ENCODE measurements at places on chromosomes 12 and 14.

DNA sequence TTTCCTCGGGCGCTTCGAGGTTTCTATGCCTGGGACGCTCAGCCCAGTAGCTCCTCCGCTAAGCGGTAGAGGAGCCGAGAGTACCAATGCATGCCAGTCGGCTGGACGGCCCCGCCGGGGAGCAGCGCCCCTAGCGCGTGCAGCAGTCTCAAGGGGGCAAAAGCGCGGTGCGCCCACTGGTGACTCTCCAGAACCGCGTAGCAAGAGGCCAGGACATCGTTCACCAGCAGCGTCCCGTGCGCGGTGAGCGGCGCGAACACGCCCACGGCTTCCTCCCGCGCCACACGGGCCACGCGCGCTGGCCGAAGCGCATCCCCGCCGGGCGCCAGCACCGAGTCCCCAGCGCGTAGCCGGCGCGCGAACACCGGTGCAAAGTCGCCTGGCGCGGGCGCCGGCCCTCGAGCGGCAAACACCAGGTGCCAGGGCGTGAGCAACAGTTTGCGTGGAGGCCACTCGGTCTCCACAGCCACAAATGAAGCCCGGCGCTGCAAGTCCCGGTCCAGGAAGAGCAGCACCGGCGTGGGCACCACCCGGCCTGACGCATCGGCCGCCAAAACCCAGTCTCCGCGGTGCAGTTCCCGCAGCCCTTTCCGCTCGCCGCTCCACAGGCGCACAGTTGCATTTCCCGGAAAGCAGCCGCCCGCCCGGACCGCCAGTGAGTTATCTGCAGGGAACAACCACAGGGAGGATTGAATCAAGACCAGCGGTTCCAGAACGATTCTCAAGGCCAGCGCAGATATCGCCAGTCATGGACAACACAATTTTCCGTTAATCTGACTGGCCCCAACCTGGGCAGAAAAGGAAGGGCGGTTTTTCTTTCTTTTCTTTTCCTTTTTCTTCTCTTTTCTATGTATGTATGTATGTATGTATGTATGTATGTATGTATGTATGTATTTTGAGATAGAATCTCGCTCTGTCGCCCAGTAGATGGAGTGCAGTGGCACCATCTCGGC, 4.5 kb downstream of the DHH start:
- H3K4me1 ChIP-seq = peaks cover 47% of the 10 kb centered on the region
- no peak for DNase-seq
- H3K27me3 ChIP-seq = peaks cover 49% of the 10 kb centered on the region
- peaks cover 2% of the 10 kb centered on the region for H3K36me3 ChIP-seq
- H3K27ac ChIP-seq = no peak overlapping the region
- H3K4me3 ChIP-seq = peak overlapping the region; percentile 91

DNA sequence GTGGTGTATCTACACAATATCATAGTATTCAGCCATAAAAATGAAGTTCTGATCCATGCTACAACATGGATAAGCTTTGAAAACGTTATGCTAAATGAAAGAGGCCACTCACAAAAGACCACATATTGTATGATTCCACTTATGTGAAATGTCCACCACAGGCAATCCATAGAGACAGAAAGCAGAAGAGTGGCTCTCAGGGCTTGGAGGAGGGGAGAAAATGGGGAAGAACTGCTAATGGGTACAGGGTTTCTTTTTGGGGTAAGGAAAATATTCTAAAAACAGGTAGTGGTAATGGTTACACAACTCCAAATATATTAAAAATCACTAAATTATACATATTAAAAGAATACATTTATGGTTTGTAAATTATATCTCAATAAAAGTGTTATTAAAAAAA, 16.5 kb downstream of the SCNN1A start:
- DNase-seq = no peak
- no peak overlapping the region for H3K27ac ChIP-seq
- peaks cover 4% of the 10 kb centered on the region for H3K36me3 ChIP-seq
- peaks cover 26% of the 10 kb centered on the region for H3K4me1 ChIP-seq
- peaks cover 21% of the 10 kb centered on the region for H3K27me3 ChIP-seq
- H3K4me3 ChIP-seq = no peak overlapping the region

DNA sequence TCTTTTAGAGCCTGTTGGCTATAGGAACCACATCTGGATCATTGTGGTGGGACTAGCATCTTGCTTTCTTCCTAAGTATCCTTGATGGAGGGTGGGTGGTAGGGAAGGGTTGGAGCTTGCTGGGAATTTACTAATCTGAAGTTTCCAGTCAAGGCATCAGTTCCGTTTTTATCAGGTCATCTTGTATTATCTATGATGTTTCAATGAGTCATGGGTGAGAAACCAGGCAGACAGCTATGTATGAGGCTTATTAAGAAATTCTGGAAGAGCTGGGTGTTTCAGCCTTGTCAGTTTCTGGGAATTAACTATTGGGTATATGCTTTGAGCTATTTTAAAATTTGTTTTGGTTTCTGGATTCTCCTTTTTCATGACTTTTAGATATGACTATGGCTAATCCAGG, 11.3 kb downstream of the TSFM start:
- H3K27me3 ChIP-seq = no peaks in the 10 kb centered on the region
- no peak overlapping the region for H3K27ac ChIP-seq
- peaks cover 9% of the 10 kb centered on the region for H3K4me1 ChIP-seq
- no peak overlapping the region for H3K4me3 ChIP-seq
- no peak for DNase-seq

DNA sequence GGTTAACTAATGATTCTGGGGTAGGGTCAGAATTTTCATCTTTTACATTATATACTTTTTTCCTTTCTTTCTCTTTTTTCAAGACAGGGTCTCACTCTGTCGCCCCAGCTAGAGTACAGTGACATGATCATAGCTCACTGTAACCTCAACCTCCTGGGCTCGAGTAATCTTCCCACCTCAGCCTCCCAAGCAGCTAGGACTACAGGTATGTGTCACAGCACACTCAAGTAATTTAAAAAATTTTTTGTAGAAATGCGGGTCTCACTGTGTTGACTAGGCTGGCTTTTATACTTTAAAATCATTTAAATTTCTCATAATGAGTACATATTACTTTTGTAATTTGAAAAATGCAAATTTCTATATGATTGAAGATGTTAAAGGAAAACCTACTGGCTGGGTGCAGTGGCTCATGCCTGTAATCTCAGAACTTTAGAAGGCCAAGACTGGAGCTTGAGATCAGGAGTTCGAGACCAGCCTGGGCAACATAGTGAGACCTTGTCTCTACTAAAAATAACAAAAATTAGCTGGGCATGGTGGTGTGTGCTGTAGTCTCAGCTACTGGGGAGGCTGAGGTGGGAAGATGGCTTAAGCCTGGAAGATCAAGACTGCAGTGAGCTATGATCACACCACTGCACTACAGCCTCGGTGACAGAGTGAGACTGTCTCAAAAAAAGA, 25.7 kb downstream of the R3HDM2 start:
- H3K4me3 ChIP-seq = no peak overlapping the region
- no peaks in the 10 kb centered on the region for H3K27me3 ChIP-seq
- H3K27ac ChIP-seq = peak overlapping the region; percentile 74
- no peaks in the 10 kb centered on the region for H3K36me3 ChIP-seq
- DNase-seq = no peak

- H3K4me3 ChIP-seq = no peak overlapping the region
- DNase-seq = no peak
- peaks cover 13% of the 10 kb centered on the region for H3K36me3 ChIP-seq
- peaks cover 4% of the 10 kb centered on the region for H3K4me1 ChIP-seq
- no peaks in the 10 kb centered on the region for H3K27me3 ChIP-seq
These were observed 186.4 kb downstream of the ITPR2 start for GRCh38 chr12:26646571-26646970.

DNA sequence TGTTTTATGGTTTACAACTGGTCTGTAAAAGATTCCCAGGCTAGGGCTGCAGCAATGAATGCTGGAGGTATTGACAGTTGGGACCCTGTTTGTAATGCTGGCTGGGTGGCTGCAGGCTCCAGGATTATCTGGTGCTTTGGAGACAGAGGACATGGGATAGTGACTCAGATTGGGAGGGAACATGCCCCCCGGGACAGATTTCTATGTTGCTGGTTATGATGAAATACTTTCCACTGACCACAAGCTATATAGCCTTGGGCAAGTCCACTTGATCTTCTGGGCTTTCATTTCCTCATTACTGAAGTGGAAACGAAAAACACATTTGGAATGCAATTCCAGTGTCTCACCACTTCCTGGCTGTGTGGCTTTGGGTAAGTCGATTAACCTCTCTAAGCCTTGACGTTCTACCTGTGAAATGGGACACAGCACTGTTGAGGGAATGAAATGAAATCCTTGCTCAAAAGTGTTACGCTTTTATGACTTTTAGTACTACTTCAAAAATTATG, 6.3 kb upstream of the TPCN1 start:
- no peak overlapping the region for H3K27ac ChIP-seq
- no peak overlapping the region for H3K4me3 ChIP-seq
- no peaks in the 10 kb centered on the region for H3K27me3 ChIP-seq
- DNase-seq = no peak
- no peaks in the 10 kb centered on the region for H3K36me3 ChIP-seq

- no peak for DNase-seq
- H3K36me3 ChIP-seq = no peaks in the 10 kb centered on the region
- H3K27ac ChIP-seq = no peak overlapping the region
- no peak overlapping the region for H3K4me3 ChIP-seq
- H3K27me3 ChIP-seq = peaks cover 6% of the 10 kb centered on the region
- H3K4me1 ChIP-seq = no peaks in the 10 kb centered on the region
These were observed 196.9 kb downstream of the KITLG start for GRCh38 chr12:88383405-88383804.

DNA sequence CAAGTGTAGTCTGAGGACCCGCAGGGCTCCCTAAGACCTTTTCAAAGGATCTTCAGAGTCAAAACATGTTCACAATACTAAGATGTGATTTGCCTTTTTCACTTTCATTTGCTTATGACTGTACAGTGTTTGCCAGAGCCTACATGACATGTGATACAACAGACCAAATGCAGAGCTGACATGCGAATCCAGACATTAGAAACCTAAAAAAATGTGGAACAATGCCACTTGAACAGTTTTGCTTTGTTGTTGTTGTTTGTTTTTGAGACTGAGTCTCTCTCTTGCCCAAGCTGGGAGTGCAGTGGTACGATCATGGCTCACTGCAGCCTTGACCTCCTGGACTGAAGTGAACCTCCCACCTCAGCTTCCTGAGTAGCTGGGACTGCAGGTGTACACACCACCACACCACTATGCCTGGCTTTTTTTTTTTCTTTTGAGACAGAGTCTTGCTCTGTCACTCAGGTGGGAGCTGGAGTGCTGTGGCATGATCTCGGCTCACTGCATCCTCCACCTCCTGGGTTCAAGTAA, 5.3 kb upstream of the RAB35 start:
- H3K4me3 ChIP-seq = no peak overlapping the region
- H3K27me3 ChIP-seq = no peaks in the 10 kb centered on the region
- peaks cover 54% of the 10 kb centered on the region for H3K4me1 ChIP-seq
- no peaks in the 10 kb centered on the region for H3K36me3 ChIP-seq
- H3K27ac ChIP-seq = peak overlapping the region; percentile 92

GRCh38 chr12:113862590-113863454, 103.3 kb downstream of the RBM19 start:
- H3K27ac ChIP-seq = no peak overlapping the region
- no peak overlapping the region for H3K4me3 ChIP-seq
- H3K27me3 ChIP-seq = no peaks in the 10 kb centered on the region
- H3K4me1 ChIP-seq = peaks cover 11% of the 10 kb centered on the region

- H3K27me3 ChIP-seq = peaks cover 18% of the 10 kb centered on the region
- no peak for DNase-seq
- no peaks in the 10 kb centered on the region for H3K36me3 ChIP-seq
- H3K27ac ChIP-seq = no peak overlapping the region
- H3K4me3 ChIP-seq = no peak overlapping the region
These were observed 14.5 kb downstream of the VWF start for GRCh38 chr12:6110006-6110405.

DNA sequence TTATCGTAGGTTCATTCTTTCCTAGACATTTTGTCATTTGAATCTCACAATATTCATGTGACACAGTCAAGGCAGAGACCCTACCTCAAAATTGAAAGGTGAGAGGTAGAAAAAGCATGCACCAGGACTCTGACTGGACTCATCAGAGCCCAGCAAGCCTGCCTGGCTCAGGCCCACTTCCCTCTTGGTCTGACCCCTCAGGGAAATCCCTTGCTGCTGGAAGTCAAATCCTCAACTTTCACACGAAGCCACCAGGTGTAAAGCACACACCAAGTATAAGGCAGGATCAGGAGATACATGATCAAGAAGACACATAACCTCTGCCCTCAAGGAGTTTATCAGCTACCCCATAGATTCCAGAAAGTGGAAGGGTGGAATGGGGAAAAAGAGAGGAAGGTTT, 18.8 kb downstream of the NIN start:
- no peaks in the 10 kb centered on the region for H3K27me3 ChIP-seq
- H3K27ac ChIP-seq = no peak overlapping the region
- peaks cover 27% of the 10 kb centered on the region for H3K4me1 ChIP-seq
- H3K4me3 ChIP-seq = no peak overlapping the region

- no peak for DNase-seq
- H3K36me3 ChIP-seq = peaks cover 2% of the 10 kb centered on the region
- peak overlapping the region; percentile 31 for H3K4me3 ChIP-seq
These were observed 448.6 kb downstream of the FUT8 start for GRCh38 chr14:65860956-65861611.

DNA sequence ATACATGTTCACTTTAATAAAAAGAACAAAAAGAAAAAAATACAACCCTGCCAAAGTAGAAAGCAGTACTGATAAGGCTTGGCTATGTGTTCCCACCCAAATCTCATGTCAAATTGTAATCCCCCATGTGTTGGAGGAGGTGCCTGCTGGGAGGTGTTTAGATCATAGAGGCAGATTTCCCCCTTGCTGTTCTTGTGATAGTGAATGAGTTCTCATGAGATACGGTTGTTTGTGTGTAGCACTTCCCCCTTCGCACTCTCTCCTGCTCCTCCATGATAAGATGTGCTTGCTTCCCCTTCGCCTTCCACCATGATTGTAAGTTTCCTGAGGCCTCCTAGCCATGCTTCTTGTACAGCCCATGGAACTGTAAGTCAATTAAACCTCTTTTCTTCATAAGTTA, 59.9 kb downstream of the USP15 start:
- H3K27ac ChIP-seq = peak overlapping the region; percentile 14
- peaks cover 23% of the 10 kb centered on the region for H3K4me1 ChIP-seq
- H3K27me3 ChIP-seq = no peaks in the 10 kb centered on the region
- DNase-seq = no peak
- H3K36me3 ChIP-seq = peaks cover 15% of the 10 kb centered on the region

GRCh38 chr12:32819424-32819823, 63.7 kb upstream of the YARS2 start:
- H3K4me3 ChIP-seq = no peak overlapping the region
- no peaks in the 10 kb centered on the region for H3K4me1 ChIP-seq
- peaks cover 2% of the 10 kb centered on the region for H3K36me3 ChIP-seq

DNA sequence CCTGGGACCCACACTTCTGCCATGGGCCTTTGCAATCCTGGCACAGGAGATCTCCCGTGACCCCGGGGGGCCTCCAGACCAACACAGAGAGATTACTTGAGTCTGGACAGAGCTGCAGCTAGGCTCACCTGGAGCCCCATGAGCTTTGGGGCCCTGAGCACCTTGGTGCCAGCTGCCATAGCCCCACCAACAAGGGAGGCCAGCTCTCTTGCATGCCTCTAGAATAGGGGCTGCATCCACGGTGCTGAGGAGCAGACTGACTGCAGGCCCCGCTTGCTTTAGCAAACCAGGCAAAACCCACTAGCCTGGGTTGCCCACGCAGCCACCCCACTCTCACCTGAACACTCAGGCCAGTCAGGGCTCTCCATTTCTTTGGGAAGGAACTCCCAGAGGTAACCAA, 3.7 kb upstream of the OR4N2 start:
- no peaks in the 10 kb centered on the region for H3K36me3 ChIP-seq
- no peak overlapping the region for H3K27ac ChIP-seq
- peaks cover 2% of the 10 kb centered on the region for H3K4me1 ChIP-seq

All from T-helper 17 cell (primary cell).